H9 (cell line): ENCODE measurements at places on chromosomes 1 and 21.

- DNase-seq, result no peak
Measured at GRCh38 chr1:233064988-233065387, 114.6 kb downstream of the NTPCR start.

GRCh38 chr1:227901906-227902640 is 45.7 kb downstream of the WNT9A start:
- no peak for DNase-seq

- no peak for DNase-seq
Measured at GRCh38 chr1:155940993-155941844, at the start of gene RXFP4. Gene RXFP4, plus strand, starts transcription at chr1:155941638. Its CDS starts 72 bp downstream, at chr1:155941710.

GRCh38 chr1:199394856-199395255 is 632.7 kb upstream of the NR5A2 start:
- no peak for DNase-seq

DNA sequence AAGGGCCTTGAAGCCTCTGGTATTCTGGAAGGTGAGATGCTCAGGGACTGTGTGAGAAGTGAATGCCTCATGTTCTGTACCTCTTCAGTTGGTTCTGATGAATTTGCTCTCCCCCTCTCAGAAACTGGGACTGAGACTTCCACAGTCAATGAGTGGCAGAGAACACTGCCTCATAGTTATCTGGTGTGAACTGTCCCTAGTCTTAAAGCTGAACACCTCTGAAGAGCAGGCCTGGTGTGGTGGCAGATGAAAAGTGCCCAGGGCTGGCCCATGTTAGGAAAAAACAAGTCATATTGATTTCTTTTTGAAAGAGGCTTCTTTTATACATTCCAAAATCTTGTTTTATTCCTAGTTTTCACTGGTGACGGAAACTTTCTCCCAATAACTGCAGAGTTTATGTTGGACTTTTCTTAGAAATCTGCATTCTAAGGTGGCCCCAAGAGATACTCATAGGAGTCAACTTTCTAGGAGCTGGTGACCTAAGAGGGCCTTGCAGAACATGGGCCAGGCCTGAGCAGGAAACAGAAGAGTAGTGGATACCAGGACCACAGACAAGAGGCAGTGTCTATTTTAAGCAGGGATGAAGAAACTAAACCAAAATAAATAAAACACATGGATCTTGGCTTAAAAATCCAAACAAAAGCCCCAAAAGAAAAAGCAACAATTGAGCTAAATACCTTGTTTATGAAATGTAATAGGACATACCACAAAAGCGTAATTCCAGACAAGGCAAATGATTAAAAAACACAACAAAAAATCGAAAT is 19.5 kb downstream of the DUSP10 start:
- DNase-seq, result no peak

- DNase-seq, result no peak
Measured at GRCh38 chr1:46131712-46132528, 509 bp downstream of the PIK3R3 start.

DNA sequence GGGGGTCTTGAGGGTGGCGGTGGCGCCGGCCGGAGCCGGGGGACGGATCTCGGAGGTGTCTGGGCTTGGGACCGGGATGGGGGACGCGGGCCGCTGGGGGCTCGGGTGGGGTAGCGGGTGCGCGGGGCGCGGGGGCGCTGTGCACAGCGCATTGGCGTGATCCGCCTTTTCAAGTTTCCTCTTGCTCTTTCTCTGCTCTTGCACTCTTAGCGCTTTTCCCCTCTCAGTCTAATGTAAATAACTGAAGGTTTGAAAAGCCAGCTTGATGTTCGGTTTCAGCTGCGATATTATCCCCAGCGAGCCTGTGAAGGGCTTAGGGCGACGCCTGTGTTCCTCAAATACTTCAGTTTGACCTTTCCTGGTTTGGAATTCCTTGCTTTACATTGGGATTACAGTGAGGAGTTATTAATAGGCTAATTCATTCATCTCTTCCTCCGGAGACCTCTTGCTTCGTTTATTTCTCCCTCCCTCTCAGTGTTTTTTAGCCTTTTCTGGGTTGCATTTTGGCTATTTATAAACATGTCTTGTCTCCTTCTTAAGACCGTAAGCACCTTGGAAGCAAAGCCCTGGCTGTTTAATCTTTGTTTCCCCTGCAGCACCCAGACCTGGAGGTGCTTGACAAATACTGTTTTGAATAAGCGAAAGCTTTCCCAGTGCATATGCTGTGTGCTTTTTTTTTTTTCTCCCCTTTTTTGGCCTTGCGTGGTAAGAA is 693 bp downstream of the RAB4A start:
- no peak for DNase-seq

GRCh38 chr1:98104289-98104688 is 183.5 kb upstream of the DPYD start:
- no peak for DNase-seq

DNA sequence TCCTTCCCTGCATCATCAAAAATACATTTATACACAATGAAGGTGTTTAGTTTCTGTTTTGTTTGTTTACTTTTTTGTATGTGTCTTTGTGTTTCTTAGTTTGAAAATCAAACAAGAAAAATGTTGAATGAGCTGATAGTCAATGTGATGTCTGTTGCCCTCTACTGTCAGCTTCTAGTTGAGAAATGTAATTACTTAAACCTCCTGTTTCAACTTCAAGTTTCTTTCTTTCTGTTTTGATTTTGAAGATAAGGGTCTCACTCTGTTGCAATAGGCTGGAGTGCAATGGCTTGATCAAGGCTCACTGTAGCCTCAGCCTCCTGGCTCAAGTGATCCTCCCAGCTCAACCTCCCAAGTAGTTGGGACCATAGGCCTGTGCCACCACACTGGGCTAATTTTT is 37.5 kb downstream of the SPTA1 start:
- DNase-seq, result no peak

DNA sequence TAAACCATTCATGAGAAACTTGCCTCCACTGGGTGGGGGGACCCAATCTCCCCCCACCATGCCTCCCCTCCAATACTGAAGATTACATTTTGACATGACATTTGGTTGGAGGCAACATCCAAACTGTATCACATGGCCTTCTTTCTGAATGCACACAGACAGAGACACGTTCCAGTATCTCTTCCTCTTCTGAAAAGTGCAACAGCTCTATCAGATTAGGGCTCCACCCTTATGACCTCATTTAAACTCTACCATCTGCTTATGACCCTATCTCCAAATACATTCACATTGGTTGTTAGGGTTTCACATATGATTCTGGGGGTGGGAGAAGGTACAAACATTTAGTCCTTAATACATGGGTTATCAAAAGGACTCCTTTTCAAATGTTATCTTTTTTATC is 481.8 kb upstream of the NFIA start:
- no peak for DNase-seq
